AG04450 (cell line): ENCODE measurements at places on chromosomes 2 and 18. TPM values are rescaled to one million over a fixed set of nuclear protein-coding genes. Genes with fewer than 3 reads are reported as not detected.

GRCh38 chr18:58229162-58229561, 185.1 kb downstream of the NEDD4L start:
- no peak for DNase-seq

DNA sequence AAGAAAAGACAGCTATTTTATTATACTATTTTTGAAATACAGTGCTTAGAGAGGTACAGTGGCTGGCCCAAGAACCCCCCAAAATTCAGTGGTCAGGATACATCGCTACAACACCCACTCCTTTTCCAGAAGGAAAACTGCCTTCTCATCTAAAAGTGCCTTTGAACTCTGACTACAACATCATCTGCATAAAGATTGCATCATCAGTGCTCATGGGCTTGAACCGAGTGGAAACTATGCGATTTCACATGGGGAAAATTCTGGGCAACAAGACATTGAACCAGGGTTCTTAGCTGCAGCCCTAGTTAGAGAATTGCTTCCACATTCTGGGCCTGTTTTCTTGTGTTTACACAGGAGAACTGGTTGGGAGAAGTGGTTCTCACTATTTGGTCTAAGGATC, 294.6 kb upstream of the SLC14A2 start:
- DNase-seq, result no peak

DNA sequence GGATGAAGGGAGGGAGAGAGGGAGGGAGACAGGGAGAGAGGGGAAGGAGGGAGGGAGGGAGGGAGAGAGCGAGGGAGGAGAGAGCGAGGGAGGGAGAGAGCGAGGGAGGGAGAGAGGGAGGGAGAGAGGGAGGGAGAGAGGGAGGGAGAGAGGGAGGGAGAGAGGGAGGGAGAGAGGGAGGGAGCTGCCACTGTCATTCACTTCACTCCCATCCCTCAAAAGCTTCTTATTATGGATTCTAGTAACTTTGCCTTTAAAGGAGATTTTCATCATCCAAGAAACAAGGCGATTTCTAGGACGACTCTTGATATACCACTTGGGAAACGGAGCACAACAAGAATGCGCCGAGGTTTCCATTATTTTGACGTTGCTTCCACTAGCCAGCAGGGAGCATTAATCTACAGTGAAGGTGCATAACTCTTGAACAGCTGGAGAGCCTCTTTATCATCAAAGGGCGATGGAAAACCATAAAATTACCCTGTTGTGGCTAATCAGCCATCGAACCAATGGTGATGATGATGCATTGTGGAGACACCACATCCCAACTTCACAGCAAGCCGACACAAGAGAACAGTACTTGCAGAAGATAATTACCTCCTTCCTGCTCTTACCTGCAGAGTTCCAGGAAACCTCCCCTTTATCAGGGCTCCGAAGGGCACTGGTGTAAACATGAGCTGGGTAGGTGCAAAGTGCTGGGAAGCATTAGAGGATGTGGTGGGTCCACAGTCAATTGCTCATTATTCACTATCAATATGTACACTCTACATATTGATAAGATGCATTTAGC, 130.5 kb downstream of the EIPR1 start:
- no peak for DNase-seq

Gene SULT6B1
- polyA plus RNA-seq, result not detected in 2 replicates

DNA sequence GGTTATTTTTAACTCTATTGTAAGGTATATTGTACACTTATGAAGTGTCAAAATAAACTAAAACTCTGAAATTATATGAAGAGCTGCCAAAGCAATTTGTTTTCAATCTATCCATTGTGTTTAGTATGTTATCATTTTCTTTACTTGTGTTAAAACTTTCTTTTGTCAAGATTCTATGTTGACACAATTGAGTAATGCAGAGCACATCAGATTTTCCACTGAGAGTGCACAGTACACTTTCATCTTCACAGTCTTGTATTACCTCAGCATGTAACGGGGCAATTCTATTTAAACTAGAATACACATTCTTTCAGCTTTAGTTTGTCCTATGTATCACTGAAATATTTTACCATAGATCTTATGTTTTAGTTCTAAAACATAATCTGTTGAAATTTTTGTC, 304.4 kb upstream of the ZC3H15 start:
- no peak for DNase-seq

Gene PLEK
- 0.06 TPM in 2 replicates for polyA plus RNA-seq

Gene RAB17
- 0.10 and 0.21 TPM in 2 replicates for polyA plus RNA-seq

- DNase-seq, result no peak
These were observed 217.7 kb upstream of the SLC35G4 start for GRCh38 chr18:11391661-11392060.

GRCh38 chr2:207154556-207155510, 10.9 kb downstream of the KLF7 start:
- DNase-seq, result no peak

DNA sequence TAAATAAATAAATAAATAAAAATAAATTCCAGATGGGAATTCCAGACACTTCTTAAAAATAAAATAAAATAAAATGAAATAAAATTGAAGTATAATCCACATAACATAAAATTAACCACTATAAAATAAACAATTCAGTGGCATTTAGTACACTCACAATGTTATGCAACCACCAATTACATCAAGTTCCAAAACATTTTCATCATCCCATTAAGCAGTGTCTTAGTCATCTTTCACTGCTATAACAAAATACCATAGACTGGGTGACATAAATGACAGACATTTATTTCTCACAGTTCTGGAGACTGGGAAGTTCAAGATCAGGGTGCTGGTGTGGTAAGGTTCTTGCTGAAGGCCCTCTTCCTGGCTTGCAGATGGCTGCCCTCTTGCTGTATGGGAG, 22.6 kb upstream of the PROKR1 start:
- DNase-seq, result no peak

GRCh38 chr18:74610051-74610615, 12.5 kb downstream of the ZNF407 start:
- no peak for DNase-seq

DNA sequence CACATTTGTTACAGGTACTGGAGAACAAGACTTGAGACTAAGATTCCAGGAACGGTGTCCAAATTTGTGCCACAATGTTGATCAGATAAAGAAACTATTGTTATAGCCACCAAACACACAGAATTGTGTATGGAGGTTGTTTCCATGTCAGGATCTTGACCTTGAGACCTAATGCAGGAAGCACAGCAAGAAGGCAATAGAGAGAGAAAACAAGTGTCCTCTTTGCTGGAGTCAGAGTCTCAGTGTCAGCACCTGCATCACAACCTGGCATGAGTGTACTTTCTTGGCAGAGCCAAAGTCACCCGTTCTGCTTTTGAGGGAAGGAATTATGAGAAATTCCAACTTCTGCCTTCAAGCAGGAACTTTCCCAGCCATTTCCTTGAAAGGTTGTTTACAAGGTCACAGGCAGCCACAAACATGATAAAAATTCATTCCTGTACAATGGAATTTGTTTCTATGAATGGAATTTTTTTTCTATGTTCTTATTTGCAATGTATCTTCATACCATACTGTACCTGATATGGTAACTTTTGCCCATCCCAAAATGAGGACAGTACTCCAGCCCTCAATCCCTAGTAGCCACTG, 118.4 kb downstream of the PKP4 start:
- DNase-seq, result no peak

Gene MPPE1
- 21.1 and 21.9 TPM in 2 replicates for polyA plus RNA-seq

DNA sequence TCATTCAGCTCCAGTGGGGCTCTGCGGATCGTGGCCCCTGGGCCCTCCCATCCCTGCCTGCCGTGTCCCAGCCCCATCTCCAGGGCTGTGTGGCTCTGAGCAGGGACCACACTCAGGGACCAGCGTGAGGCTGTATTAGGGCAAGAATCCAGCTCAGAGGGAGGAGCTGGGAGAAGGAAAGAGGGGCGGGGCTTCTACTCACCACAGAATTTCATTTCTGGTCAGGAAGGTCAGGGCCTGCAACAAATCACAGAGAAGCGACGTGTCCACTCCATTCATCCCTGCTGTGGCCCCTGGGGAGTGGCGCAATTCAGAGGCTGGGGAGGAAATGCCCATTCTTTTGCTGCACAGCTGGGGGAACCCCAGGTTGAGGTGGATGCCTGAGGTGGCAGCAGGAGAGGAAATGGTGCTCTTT, 828 bp downstream of the CIB4 start:
- no peak for DNase-seq

Gene SLC19A3
- not detected in 2 replicates for polyA plus RNA-seq

DNA sequence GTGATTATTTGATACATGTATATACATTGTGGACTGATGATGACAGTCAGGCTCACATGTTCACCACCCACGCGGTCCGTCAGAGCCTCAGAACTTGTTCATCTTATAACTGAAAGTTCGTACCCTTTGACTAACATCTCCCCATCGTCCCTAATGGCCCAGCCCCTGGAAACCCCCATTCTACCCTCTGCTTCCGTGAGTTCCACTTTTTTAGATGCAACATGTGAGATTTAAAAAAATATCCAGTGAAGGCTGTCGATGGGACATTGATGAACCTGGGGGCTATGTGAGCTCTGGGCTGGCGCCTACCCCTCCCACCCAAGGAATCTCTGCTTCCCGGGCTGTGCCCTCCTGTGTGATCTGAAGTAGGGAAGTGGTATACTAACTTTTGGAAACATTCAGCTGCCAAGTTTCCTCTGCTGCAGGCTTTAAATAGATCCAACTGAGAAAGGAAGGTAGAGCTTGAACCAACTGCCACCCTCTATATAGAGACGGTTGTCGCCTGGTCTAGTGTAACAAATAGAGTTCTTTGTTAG, 163.8 kb downstream of the FAM210A start:
- DNase-seq, result no peak

DNA sequence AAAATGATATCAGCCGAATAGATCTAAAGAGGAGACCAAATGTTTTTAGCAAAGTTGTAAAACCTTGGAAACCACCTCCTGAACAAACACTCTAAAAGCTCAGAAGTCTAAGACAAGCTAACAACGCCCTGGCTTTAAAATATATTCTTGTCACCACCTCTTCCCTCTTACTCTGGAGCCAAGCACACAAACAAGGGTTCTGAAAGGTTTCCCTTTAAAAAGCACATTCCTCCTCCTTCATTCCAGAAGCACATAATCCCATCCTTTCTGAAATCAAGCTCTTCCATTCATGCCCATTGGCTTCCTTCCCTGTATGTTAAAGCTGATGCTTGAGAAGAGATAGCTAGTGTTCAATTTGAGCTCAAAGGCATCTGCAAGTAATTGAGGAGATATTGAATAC, 382.0 kb downstream of the LNPK start:
- DNase-seq, result no peak

DNA sequence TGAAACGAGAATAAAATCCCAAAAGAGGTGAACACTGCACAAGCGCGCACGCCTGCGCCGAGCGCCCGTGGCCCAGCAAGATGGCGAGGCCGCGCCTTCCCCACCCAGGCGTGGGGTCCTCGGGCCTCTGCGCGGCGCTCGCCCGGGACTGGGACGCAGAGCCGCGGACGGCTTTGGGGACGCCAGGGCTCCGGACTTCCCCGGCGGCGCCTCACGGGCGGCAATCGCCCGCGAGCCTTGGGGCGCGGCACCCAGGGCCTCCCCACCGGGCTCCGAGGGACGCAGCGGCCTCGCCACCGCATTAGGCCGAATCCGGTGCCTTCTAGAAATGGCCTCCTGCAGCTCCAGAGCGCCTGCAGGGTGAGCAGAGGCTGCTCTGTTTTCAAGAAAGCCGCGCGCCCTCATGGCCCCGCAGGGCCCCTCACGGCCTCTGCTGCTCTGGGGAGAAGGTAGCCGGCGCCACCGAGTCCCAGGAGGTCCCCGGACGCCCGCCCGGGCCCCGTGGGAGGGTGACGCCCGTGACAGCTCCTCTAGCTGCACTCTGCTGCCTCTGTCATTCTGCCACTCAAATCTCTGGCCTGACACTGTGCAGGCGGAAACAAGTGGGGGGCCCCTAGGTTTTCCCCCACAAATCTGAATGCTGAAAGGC, 35.9 kb upstream of the POMC start:
- no peak for DNase-seq

Gene DSC3
- 0.02 TPM in 2 replicates for polyA plus RNA-seq

Gene SCN9A
- polyA plus RNA-seq, result 39.9 and 56.8 TPM in 2 replicates

DNA sequence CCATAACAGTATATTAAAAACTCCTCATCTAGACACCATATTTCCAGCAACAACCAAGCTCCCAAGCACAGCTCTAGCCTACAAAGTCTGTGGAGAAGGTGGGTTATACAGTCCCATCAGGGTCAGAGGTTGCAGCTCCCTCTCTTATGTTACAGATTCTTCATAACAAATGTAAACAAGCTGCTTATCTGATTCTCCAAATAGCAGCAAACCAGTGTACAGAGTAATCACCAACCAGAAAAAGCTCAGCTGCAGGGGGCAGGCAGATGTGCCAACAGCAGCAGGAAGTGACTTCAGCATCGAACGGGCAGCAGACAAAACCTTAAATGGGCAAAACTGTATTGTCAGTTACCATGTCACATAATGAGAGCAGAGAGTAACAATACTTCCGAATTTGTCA, 52.9 kb upstream of the NABP1 start:
- DNase-seq, result no peak

Gene GALNT3
- polyA plus RNA-seq, result 1.9 and 2.3 TPM in 2 replicates

- DNase-seq, result no peak
These were observed 1383.8 kb upstream of the ACVR2A start for GRCh38 chr2:146461068-146461467.

DNA sequence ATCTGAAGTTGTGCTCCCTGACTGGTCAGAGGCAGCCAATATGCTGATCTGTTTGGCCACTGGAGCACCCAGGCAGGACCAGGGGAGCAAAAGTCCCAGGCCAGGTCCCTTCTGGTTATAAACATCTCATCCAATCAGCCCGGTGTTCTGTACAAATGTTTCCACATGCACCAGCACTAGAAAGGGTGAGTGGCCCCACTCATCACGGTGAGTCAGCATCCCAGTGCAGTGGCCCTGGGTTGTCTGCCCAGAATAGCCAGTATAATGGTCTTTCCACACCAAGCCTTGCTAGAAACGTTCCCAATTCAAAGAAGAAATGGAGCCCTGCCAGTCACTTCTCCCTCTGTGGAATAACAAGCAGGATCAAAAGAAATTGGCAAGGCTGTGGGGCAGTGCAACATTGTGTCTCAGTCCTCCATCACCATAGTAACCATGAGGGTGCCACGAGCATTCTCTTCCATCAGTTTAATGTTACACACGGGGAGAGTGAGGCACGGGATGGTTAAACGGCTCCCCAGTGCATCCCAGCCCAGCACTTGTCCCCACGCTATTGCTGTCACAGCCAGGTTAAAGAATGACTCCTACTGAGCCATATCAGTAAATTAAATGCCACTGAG, 174.9 kb downstream of the SEPTIN10 start:
- peak; percentile 41 for DNase-seq

- peak; percentile 4 for DNase-seq
These were observed 298.3 kb downstream of the ICOS start for GRCh38 chr2:204234879-204235278.

Gene NRP2
- polyA plus RNA-seq, result 106 and 114 TPM in 2 replicates
